ENCODE measurements at places on chromosomes 2 and 18. TPM values are rescaled to one million over a fixed set of nuclear protein-coding genes. Genes with fewer than 3 reads are reported as not detected.

Gene RND3
- 25.1 TPM for total RNA-seq

GRCh38 chr2:68027959-68028358 is 34.8 kb downstream of the C1D start:
- no peak for DNase-seq

Gene PID1
- total RNA-seq: 8.0 TPM

Gene VWC2L
- total RNA-seq: not detected

Gene PDCL3
- total RNA-seq: 23.7 TPM

Gene SULT1C2
- total RNA-seq: 0.55 TPM

- DNase-seq: no peak
Observed at GRCh38 chr2:143771939-143772338, 642.7 kb downstream of the ARHGAP15 start.

GRCh38 chr2:211203986-211204385 is 647.6 kb downstream of the CPS1 start:
- DNase-seq: no peak

DNA sequence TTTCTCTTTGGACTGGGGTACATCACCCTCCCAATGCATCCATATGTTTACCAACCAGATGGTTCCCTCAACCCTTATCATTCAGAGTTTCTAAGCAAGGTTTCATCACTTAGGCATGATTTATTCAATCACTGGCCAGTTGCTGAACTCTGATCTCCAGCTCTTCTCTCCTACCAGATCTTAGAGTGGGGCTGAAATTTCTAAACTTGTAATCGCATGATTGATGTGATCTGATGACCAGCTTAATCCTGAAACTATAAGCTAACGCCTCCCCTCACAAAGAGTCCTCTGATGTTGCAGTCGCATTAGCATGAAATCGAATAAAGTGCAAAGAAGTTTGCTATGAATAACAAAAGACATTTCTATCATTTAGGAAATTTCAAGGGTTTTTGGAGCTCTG is 1082.0 kb downstream of the DPP10 start:
- DNase-seq: no peak

Gene CPO
- total RNA-seq: 0.27 TPM

DNA sequence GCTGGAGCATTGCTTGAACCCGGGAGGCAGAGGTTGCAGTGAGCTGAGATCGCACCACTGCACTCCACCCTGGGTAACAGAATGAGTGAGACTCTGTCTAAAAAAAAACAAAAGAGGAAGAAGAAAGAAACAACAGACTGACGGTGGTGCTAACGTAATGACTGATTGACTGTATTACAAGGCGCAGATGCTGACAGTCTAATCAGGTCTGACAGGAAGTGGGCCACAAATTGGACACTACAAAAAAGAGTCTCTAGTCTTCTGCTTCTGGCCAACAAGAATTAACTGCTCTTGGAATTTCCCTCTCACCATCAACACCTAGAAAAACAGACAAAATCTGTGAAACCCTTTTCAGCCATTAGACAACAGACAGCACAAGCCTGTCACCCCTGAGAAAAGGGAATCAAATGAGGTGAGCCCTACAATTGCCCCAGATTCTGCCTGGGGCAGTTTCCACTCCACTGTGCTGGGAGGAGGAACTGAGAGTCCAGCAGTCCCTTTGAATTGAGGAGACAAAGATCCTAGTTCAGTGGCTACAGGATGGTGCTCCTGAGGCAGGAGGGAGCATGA is 43.3 kb downstream of the SNED1 start:
- no peak for DNase-seq

DNA sequence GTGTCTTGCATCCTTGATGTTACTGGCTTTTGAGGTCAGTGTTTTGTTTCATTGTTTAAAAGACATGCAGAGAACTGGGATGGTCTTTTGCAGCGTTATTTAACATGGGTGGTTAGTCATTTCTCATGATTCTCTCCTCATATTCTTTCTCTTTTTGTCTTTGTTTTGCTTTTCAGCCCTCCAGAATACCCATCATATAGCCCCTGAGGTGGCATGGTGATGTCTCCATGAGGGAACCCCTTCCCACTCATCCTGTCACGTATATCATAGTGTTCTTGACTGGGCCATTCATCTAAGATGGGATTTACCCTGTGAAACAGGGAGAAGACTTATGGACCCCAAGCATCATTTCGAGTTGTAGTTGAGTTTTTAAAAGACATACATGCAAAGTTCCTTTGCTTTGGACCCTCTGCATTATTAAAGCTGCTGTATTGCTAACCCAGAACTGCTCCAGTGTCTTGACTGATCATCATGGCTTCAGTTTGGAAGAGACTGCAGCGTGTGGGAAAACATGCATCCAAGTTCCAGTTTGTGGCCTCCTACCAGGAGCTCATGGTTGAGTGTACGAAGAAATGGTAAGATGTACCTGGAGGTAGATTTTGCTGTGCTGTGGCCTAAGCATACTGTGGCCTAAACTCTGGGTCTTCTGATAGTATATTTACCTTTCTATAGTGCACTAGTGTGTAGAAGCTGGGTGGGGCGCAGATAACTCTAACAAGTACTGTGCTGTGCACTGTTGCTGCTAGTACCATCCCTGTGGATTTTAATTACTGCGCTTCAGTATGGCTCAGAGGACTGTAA is 1.4 kb downstream of the EHBP1 start:
- DNase-seq: no peak

Gene AKAIN1
- total RNA-seq: not detected

Gene SERPINB13
- not detected for total RNA-seq

- DNase-seq: no peak
Observed at GRCh38 chr2:106143495-106144215, 50.4 kb downstream of the UXS1 start.

DNA sequence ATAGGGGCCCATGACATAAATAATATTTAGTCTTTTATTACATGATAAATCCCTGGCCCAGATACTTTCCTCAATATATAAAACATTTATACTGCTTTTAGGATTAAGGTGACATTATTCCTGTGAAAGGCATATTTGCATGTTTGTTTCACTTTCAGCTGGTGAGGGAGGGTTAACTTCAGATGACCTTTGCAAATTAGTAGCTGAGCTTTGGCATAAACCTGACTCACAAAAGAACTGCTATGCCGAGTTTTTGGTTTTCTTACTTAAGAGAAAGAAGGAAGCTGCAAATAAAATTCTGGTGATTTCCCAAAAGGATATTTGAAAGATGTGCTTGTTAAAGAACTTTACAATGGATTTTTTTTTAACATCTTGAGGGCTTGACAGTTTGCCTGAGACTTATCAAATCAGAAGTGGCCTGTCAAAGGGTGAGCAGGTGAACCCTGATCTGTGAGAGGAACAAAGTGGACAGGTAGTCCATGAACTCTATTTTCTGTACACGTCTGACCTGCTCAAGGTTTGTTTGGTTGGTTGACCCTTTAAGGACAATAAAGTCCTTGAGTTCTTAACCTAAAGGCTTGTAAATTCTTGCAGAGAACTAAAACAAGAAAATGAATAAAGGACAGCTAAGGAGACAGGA is 93.5 kb downstream of the FAM124B start:
- DNase-seq: no peak

GRCh38 chr18:46452820-46453219 is 204.2 kb downstream of the LOXHD1 start:
- DNase-seq: no peak

DNA sequence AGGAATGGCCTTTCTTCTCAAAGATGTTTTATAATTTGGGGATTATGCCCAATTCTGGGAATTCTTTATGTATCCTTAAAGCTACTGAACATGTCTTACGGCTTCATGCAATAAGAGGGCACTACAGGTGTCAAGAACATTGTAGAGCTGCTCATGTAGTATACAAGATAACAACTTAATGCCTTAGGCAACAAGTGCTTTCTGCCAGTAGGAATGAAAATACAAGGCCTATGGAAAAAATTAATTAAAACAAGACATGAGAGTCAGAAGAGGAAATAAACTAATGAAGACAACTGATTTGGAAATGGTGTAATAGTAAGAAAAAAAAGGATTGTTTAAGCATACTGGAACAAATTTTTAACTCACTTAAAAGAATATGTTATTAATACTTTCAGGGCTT is 27.3 kb downstream of the GREB1L start:
- DNase-seq: no peak

Gene PKDCC
- 77.1 TPM for total RNA-seq

Gene KIAA2012
- not detected for total RNA-seq

Gene ERBB4
- 17.9 TPM for total RNA-seq

DNA sequence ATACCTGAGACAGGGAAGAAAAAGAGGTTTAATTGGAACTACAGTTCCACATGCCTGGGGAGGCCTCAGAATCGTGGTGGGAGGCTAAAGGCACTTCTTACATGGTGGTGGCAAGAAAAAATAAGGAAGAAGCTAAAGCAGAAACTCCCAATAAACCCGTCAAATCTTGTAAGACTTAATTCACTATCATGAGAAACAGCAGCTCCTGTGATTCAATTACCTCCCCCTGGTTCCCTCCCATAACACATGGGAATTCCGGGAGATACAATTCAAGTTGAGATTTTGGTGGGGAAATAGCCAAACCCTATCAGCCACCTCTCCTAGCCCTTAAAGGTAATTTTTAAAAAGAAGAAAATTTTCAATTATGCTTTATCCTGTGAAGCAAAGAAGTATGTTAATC is 728.8 kb downstream of the RNF144A start:
- no peak for DNase-seq

DNA sequence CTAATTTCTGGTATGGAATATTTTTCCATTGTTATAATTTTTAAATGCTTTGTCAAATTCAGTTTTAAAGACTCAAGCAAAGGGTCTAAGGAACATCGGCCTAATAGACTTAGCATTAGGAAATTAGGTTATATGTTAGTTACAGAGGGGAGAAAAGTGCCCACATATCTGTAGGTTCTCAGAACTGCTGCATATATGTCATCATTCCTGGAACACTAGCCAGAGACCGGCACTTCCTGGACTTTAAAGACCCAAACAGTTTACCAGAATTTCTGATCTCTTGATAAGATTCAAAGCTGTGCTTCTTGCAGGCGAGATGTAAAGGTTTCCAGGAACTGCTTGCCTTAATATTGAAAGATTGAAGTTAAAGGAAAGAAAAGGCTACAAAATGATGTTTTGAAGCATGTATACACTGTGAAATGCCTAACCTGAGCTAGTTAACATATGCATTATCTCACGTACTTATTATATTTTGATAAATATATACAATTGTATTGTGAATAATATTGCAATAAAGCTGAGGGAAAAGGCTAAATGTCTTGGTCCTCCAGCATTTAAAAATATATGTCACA is 993.6 kb downstream of the LRP1B start:
- DNase-seq: no peak

DNA sequence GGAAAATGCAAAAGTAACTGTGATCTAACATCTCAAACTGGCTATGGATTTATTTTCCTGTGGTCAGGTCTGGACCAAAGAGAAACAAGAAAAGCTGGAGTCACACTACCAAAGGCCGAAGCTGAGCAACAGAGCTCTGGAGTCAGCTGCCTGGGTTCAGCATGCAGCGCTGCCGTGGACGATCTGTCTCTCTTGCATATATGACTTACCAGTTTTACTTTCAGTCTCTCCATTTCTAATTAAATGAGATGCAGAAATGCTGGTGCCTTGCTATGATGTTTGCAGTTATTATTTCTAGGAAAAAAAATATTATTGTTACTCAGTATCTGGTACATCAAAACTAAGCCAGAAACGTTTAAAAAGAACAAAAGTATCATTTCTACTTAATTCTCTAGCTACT is 813.2 kb downstream of the RNF144A start:
- no peak for DNase-seq

- no peak for DNase-seq
Observed at GRCh38 chr2:174614261-174614660, 16.7 kb upstream of the WIPF1 start.

Gene HOXD10
- not detected for total RNA-seq

- DNase-seq: no peak
Observed at GRCh38 chr2:215401896-215402379, 33.9 kb downstream of the FN1 start.

Gene FKBP1B
- total RNA-seq: 3.2 TPM

DNA sequence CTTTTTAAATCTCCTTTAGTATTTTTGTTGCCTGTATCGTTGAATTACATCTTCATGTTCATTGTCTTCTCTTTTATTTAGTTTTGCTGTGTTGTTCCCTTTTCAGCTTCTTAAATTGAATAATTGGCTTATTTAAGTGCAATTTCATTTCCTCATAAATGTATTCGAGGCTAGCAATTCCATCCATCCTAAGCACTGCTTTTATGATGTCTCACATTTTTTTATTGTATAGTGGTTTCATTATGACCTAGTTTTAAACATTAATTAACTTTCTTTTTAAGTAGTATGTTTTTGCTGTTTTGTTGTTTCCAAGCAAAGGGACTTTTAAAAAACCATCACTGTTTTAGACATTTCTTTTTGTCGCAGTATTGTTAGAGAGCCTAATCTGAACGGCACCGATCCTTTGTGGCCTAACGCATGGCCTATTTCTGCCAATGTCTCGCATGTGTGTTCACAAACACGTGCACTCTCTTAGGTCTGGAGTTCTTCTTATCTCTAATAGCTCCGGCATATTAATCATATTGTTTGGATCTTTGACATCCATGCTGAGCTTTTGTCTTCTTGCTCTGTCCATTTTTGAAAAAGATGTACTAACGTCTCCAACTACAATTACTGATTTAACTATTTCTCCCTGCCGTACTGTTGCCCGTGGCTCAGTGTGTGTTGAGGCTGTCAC is 59.6 kb upstream of the ZNF516 start:
- DNase-seq: no peak

GRCh38 chr2:138010890-138011289 is 46.6 kb downstream of the HNMT start:
- no peak for DNase-seq

DNA sequence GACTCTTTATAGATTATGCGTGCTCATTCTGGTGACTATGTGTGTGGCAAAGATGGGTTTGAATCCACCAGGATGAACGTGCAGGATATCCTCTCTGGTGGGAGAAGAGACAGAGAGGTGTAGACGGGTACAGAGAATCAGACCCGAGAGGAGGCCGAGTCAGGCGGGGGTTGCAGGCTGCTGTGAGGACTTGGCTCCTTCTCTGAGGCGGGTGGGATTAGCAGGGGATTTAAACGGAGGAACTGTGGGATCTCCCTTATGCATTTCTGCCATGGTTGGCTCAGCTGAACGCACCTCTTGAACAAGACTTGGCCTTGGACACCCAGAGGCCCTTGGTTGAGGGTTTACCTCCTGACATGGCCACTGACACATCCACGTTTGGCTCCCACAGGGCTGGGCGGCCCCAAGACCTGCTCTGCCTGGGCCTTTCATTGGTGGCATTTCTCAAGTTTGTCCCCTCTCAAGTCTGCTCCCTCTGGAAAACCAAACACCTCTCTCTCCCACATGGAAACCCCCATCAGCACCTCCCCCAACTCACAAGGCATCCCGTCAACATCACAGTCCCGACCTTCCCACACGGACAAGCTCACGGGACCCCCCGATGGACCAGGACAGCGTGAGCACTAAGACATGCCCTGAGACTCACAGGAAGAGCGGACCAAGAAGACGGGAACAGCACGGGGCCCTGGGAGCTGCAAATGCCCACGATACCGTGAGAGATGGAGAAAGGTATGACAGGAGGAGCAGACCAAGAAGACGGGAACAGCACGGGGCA is 158.3 kb downstream of the RTP5 start:
- DNase-seq: no peak

Gene CAPN14
- 0.42 TPM for total RNA-seq
